ENCODE measurements at places on chromosomes 6 and 20. TPM values are rescaled to one million over a fixed set of nuclear protein-coding genes. Genes with fewer than 3 reads are reported as not detected.

GRCh38 chr20:17848249-17849048 is 120.1 kb downstream of the SNX5 start:
- no peak for DNase-seq

DNA sequence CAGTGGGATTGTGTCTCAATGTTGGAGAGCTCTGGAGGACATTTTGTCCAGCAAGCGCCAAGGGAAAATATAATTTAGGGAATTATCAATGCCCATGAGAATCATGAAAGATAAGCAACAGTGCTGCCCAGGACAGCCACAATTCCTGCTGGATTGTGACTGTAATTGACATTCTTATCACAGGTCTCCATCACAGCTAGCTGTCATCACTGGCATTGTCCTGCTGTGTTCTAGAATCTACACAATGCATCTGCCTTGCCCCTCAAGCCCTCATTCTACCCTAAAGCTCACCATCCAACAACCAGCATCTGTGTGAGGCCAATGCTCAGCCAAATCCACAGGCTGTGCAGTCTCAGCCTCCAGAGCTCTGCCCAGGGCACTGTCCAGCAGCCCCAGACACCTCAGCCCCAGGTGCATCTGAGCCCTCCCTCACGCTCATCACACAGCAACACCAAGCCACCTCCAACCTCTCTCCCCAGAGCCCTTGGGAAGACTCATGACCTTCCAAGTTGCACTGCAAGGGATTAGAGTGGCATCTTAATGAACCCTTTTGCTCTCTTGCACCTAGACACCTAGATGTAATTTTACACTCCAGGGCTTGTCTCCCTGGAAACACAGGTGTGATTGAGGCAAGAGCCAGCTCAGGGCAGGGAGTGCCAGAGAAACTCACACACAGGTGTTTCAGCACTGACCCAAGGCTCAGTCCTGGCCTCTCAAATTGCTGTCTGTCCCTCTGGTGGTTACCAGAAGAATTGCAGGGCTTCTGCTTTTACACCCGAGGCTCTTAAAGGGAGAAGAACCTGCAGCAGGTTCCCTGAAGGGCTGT is 85.2 kb upstream of the PHACTR3 start:
- peak; percentile 51 for DNase-seq

DNA sequence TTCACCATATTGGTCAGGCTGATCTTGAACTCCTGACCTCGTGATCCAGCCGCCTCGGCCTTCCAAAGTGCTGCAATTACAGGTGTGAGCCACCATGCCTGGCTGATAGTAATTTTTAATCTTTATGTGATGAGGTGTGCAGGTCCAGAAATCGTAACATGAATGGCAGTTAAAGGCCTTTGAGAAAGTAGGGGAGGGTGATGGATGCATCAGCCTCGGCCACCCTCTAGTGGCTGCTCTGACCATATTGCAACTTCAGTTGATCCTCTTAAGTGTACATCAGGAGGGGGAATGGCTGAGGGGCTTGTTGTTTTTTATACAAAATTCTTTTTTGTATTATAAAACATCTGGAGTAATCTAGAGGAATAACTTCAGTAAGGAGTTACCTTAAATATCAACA is 193.0 kb downstream of the ZFAND3 start:
- no peak for DNase-seq

- no peak for DNase-seq
Measured at GRCh38 chr6:27544612-27545260, 71.8 kb upstream of the ZNF184 start.

- DNase-seq, result no peak
Measured at GRCh38 chr6:37324131-37325033, 29.4 kb upstream of the RNF8 start.

- DNase-seq, result peak; percentile 48
Measured at GRCh38 chr6:6405031-6405430, 84.6 kb upstream of the F13A1 start.

Gene HACE1
- polyA plus RNA-seq, result 9.5 TPM

Gene C6orf89
- polyA plus RNA-seq, result 30.0 TPM

GRCh38 chr6:90151576-90152422 is 144.8 kb downstream of the BACH2 start:
- DNase-seq, result no peak

Gene UBD
- polyA plus RNA-seq, result 0.56 TPM

DNA sequence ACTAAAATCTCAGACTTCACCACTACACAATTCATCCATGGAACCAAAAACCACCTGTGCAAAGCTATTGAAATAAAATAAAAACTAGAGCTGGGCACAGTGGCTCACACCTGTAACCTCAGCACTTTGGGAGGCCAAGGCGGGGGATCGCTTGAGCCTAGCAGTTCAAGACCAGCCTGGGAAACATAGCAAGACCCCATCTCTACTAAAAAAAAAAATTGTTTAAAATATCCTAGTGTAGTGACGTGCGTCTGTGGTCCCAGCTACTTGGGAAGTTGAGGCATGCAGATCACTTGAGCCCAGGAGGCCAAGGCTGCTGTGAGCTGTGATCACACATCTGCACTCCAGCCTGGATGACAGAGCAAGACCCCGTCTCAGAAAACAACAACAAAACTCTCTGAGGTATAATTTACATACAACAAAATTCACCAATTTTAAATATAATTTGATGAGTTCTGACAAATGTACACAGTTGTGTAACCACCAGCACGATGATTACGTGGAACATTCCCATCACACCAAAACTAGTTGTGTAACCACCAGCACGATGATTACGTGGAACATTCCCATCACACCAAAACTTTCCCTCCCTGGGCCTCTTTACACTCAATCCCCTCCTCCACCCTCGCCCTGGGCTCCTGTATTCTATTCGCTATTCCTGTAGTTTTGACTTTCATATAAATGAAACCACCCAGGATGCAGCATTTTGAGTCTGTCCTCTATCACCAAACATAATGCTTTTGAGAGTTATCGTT is 107.5 kb downstream of the TAF4 start:
- no peak for DNase-seq

DNA sequence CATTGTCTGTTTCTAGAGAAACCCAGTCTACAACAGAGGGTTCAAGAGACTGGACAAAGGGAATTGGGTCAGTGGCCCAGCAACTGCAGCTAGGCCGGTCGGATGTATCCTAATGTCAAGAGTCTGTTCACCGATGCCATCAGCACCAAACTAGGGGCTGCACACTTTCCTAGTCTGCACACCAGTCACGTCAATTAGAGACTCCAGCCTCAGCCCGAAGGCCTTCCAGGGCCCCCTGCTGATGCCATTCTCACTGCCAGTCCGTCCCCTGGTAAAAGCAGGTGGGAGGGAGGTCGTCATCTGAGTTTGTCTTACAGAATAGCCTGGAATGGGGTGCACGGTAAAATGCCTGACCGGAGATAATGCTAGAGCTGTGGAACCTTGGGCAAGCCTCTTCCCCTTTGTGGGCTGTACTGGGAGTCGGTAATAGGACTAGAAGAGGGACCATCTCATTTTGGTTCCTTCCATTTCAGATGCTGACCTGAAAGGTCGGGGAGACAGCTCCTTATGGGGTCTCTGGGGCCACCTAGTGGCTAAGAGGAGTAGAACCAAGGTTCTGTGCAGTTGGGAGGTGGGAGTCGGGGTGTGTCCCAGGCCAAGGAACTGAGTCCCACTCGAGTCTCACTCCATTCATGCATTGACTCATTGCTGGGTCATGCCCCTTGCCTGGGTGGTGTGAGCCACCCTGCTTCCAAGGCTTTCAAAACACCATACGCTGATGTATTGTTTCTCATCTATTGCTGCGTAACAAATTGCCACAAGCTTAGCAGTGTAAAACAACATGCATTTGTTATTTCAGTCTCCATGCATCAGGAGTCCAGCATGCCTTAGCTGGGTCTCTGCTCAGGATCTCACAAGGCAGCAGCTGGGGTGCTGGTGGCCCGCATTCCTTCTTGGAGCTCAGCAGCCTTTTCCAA is 5.1 kb downstream of the SOX12 start:
- DNase-seq, result peak; percentile 86

Gene MANEA
- 7.7 TPM for polyA plus RNA-seq

Gene ADGB
- not detected for polyA plus RNA-seq

Gene LTV1
- 44.2 TPM for polyA plus RNA-seq

Gene ALDH5A1
- polyA plus RNA-seq, result 8.4 TPM

Gene RPRD1B
- 22.5 TPM for polyA plus RNA-seq

Data from muscle of leg (tissue), 16 donors.